ENCODE measurements at places on chromosomes 5 and 9. TPM values are rescaled to one million over a fixed set of nuclear protein-coding genes. Genes with fewer than 3 reads are reported as not detected.

PRDM9 gene
- not detected for total RNA-seq

PRRX2 gene
- total RNA-seq = 145 TPM

MARCHF3 gene
- 4.8 TPM for total RNA-seq

QRFP gene
- not detected for total RNA-seq

RPS23 gene
- 1,581 TPM for total RNA-seq

CTNNAL1 gene
- total RNA-seq = 97.9 TPM

WDR38 gene
- not detected for total RNA-seq

NR4A3 gene
- total RNA-seq = 1.4 TPM

TRIM7 gene
- total RNA-seq = 6.8 TPM

INSYN2B gene
- total RNA-seq = 43.2 TPM

PCDHA8 gene
- total RNA-seq = not detected

MEIKIN gene
- not detected for total RNA-seq

SOHLH1 gene
- not detected for total RNA-seq

OR1B1 gene
- total RNA-seq = not detected

OLFML2A gene
- total RNA-seq = 0.38 TPM

GRM6 gene
- not detected for total RNA-seq

STING1 gene
- total RNA-seq = 75.0 TPM

IL3 gene
- total RNA-seq = not detected

NDUFB6 gene
- 43.6 TPM for total RNA-seq

IL9 gene
- not detected for total RNA-seq

ALDH7A1 gene
- total RNA-seq = 41.3 TPM

STC2 gene
- total RNA-seq = 281 TPM

BNC2 gene
- 18.5 TPM for total RNA-seq

PCDHGB5 gene
- total RNA-seq = 13.2 TPM

HAVCR2 gene
- not detected for total RNA-seq

C9orf50 gene
- total RNA-seq = not detected
